ENCODE measurements at places on chromosomes 6 and 20.

GRCh38 chr6:137870308-137870644, 3.2 kb downstream of the TNFAIP3 start:
- DNase-seq, result no peak

DNA sequence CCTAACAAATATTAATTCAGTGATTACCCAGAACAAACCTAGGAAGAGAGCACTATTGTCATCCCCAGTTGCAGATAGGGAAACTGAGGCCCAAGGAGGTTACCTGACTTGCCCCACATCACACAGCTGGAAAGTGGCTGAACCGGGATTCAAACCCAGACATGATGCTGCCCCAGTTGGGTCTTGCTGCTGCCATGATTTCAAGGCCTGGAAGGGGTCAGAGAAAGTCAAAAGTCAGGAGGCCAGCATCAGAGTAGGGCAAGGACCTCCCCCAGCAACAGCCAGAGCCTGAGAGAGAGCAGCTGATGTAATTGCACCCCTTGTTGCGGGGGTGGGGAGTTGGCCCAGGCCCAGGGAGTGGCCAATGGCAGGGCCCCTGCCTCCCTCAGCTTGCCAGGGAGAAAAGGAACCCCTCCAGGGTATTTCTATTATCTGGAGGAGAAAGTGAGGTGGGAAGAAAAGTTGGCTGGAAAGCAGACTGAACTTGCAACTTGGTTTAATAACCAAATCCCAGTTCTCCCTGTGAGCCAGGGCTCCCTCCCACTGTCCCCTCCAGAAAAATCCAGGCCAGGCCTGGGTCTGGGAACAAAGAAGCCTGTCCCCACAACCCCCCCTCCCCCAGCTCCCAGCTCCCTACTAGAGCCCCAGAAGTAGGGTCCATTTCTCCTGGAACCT, 83.6 kb downstream of the MRPL14 start:
- no peak for DNase-seq

- DNase-seq, result no peak
Measured at GRCh38 chr6:131761060-131761761, 46.6 kb upstream of the ENPP1 start.

GRCh38 chr6:89612121-89612520, 26.4 kb downstream of the LYRM2 start:
- no peak for DNase-seq

Measured in T-helper 17 cell (primary cell).